ENCODE measurements at places on chromosomes 1 and 21.
A peak's percentile ranks its signal among the peaks of the same experiment; 100 is the strongest.

- DNase-seq, result no peak
Measured at GRCh38 chr1:36605942-36606640, 123.4 kb upstream of the CSF3R start.

DNA sequence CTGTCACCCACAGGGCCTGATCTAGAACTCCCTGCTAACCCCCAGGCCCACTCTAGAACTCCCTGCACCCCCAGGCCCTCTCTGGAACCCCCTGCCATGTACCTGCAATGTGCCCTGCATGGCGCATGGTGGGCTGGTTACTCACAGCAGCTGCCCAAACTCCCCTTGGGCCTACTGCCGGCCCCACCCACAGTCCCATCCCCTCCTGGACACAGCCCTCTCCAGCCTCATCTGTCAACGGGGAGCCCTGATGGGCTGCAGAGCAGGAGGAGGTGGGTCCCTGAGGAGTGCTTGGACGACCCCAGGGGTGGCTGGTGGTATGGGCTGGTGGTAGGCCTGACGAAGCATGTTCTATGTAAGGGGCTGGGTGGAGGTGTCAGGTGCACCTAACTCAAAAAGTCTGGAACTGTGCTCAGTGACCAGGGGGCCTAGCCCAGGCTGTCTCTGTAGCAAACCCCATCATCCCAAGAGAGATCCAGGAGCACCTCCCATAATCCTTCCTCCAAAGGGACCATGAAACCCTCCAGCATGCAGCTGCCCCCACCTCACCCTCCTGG, 19.0 kb upstream of the PRSS38 start:
- peak; percentile 23 for DNase-seq

DNA sequence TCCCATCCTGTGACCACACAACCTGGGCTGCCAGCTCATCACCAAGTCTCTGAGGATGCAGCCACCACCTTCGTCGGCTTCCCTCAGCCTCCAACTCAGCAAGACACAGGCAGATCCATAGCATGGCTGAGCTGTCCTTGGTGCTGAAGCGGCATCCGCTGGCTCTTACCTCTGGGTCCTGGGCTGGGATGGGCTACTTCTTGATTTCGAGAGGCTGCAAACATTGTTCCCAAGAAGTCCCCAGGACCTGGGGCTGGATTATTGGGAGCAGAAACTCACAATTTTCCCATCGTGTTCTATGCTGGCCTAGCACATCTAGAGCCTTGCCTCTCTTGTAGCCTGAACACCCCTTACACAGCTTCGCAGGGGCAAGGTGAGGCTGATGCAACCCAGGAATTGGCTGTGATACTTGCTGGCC, 24.9 kb upstream of the C1QA start:
- DNase-seq, result no peak

- peak; percentile 69 for DNase-seq
Measured at GRCh38 chr1:9539829-9540550, 725 bp downstream of the SLC25A33 start.

DNA sequence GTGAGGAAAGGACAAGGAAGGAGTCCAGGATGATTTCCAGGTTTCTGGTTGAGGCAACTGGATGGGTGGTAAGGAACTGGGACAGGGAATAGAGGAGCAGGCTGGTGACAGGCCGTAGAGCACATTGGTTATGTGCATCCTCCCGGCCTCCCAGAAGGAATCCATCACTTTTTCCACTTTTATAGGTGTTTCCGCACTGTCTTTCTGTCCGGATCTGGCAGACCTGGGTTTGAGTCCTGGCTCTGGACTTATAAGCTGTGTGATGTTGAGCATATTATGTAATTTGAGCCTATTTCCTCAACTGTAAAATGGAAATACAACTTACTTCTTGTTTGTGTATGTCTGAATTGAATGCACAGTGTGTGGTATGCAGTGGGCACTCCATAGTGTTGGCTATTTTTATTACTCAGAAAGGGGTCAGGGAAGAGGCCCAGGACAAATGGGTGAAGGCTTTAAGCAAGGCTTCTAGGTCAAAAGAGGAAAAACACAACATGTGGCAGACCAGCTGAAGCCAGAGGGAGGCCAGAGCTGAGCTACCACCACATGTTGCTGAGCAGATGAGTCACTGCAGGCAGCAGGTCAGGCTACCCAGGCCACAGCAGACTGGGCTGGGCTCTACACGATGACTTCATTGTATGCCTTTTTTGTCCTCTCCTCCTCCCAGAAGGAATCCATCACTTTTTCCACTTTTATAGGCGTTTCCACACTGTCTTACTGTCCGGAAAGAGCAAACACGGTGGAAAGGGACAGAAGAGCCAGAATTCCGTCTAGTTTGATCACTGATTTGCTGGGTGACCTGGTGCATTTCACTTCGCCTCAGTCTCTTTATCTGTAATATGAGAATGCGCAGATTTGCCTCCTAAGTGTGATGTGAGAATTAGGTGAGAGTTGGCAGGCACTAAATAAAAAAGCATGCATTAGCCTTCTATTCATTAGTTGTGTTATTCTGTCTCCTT, 791 bp upstream of the MAST2 start:
- DNase-seq, result peak; percentile 92

- DNase-seq, result no peak
Measured at GRCh38 chr21:28962465-28962864, 30.2 kb downstream of the LTN1 start.

DNA sequence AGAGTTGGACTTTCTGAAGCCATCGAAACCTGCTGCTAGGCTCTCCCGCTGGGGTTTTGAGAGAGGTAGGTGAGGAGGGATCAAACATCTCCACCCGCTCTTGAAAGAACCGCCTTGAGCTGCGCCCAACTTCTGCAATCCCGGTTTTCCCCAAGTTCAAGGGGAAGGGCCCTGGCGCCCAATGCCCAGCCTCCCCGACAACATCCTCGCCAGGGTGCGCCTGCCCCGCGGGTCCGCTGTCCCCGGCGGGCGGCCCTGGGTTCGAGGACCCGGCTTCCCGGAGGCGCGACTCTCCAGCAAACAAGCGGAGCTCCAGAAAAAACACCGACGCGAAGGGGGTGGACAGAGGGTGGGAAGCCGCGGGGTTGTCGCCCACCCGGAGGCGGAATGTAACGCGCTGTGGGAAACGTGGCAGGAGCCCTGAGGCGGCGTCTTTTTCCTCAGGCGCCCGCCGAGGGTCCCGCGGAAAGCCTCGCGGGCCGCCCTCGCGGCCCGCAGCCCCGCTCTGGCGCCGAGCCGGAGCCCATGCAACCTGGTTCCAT, 607 bp downstream of the BTG3 start:
- DNase-seq, result peak; percentile 62

- no peak for DNase-seq
Measured at GRCh38 chr21:45451771-45452182, 46.8 kb downstream of the COL18A1 start.

- peak; percentile 60 for DNase-seq
Measured at GRCh38 chr21:46078978-46079351, 18.9 kb upstream of the COL6A2 start.

DNA sequence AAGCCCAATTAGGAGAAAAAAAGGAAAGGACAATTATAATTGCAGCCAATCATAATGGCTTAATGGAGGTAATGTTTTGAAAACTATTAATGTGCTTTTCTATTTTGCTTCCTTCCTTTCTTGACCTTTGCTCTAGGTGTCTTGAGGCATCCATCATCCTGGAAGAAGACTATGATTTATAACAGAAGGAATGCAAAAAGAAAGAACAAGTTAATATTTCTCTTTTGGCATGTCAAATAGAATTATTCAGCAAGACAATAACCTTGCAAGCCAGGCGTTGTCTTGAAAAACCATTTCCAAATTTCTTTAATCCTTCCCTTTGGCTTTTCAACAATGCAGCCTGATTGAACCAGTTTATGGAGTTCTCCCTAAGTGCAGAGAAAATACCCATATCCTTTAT, 107.7 kb upstream of the USP24 start:
- no peak for DNase-seq

GRCh38 chr1:9506901-9507300, 32.4 kb upstream of the SLC25A33 start:
- no peak for DNase-seq

- no peak for DNase-seq
Measured at GRCh38 chr21:44511219-44511937, 28.6 kb downstream of the KRTAP10-1 start.

DNA sequence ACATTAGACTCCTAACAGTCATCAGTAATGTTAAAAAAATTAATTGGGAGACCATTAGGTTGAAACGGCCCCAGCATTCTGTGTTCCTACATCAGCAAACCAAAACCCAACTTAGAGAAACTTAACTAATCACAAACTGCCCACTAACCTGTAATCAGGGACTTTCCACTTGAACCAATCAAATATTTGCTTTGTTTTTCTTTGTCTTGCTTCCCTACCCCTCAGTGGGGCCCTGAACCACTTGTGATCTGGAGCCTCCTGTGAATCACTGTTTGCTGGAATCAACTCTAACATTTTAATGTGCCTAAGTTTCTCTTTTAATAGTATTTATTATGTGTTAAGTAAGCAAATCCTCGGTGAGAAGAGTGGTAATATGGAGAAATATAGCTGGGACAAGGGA, 64.0 kb downstream of the ABCA4 start:
- DNase-seq, result no peak

- no peak for DNase-seq
Measured at GRCh38 chr1:222065234-222065633, 323.3 kb upstream of the DUSP10 start.

DNA sequence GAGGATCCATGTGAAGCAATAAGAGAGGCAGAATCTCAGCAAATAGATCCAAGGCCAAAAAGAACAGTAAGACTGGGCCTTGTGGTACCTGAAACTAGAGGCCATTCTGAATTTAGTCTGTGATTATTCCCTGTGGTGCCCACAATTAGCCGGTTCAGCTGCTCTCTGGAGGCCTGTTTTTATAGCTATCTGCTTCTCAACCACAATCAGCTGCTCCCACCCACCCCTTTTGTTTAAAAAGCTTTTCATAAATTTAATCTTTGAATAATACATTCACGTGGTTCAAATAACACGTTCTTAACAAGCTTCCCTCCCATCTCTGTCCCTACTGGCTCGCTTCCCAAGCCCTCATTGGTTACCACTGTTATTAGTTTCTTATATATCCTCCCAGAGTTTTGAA, 18.0 kb downstream of the UBE2T start:
- no peak for DNase-seq

GRCh38 chr1:28517649-28517999, 11.8 kb downstream of the RCC1 start:
- DNase-seq, result no peak

- DNase-seq, result no peak
Measured at GRCh38 chr1:101198842-101199636, 37.8 kb upstream of the S1PR1 start.

- DNase-seq, result no peak
Measured at GRCh38 chr1:182968151-182968741, 15.3 kb upstream of the SHCBP1L start.

DNA sequence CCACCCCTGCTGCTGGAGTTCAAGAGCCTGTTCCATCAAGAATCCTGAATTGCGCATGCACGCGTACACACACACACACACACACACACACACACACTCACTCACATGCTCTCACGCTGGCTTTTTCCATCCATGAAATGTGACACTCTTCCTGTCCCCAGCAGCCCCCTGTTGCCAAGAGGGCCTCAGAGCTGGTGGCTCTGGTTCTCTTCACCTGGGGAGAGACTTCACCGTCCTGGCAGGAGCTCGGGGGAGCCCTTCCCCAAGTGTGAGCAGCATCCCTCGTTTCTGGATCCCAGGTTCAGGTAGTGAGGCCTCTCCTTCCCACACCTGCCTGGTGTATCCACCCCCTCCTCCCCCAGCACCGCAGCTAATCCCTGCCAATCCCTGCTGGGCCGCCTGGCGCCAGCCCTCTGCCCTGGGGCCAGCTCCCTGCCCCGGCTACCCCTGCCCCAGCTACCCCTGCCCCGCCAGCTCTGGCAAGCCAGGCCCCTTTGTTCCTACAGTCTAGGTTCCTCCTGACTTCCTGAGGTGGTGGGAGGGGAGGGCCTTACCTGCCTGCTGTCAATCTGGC, 9.9 kb downstream of the PLOD1 start:
- no peak for DNase-seq

GRCh38 chr21:45093035-45093532, 18.7 kb downstream of the ADARB1 start:
- DNase-seq, result no peak

- no peak for DNase-seq
Measured at GRCh38 chr1:147890177-147890790, 12.3 kb upstream of the GJA8 start.

DNA sequence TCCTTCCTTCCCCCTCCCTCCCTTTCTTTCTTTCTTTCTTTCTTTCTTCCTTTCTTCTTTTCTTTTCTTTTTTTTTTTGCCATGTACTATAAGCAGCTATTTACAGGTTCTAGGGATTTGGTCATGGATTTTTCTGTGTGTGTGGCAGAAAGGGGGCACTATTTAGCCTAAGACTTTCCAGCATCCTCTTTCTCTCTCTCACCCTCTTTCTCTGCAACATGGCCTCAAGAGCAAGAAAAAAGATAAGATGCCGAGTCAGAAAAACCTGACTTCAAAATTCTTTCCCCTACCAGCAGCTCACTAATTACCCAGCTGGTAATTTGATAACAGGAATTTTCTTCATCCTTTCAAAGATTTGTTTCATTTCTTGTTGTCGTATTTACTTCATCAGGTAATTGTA, 458.3 kb upstream of the ADAMTS5 start:
- no peak for DNase-seq

DNA sequence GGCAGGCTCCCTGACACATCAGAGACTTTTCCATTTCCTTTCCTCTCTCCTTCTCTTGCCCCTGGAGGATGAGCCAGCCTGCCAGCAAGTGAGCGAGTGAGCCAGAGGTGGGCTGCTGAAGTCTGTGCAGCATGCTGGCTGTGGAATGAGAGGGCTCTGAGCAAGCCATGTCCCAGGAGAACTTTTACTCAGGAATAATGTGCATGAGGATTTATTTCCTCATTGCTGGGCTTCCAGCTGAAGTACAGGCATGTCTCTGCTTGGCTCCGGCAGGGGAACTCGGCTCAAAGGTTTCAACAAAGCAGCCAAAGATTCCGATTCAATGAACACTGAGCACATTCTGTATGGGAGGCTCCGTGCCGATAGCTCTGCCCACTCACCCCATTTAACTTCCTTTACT, 43.7 kb downstream of the UBIAD1 start:
- DNase-seq, result no peak

DNA sequence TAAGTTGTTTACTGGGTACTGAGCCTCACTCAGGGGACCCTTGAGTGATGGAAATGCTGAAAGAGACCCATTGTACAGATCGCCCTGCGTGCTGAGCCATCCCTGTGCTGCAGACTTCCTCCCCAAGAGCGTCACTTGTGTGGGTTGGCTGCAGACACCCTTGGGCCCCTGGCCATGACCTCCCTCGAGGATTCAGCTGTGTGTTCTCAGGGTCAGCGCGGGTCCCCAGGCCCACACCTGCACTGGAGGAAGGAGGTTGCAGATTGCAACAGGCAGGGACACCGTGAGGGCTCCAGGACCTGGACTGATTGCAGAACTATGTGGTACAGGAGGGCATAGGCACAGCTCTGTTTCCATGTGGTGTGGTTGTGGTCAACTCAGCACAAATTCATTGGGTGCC, 4.4 kb downstream of the SNAP47 start:
- no peak for DNase-seq

DNA sequence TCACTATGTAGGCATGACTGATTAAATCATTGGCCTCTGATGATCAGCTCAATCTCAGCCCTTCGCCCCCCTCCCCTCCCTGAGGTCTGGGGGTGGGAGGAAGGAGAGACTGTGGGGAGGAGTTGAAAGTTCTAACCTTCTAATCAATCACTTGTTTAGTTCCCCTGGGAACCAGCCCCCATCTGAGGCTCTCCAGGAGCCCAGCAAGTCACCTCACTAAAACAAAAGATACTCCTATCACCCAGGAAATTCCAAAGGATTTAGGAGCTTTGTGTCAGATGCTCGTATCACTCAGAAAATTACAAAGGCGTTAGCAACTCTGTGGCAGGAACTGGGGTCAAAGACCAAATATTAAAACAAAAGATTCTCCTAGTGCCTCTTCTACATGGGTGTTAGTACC, 21.6 kb downstream of the SYF2 start:
- no peak for DNase-seq

GRCh38 chr21:36450511-36450910, 29.4 kb downstream of the CLDN14 start:
- DNase-seq, result no peak
